Myocyte (in vitro differentiated cells): ENCODE measurements at places on chromosomes 12 and 14.

DNA sequence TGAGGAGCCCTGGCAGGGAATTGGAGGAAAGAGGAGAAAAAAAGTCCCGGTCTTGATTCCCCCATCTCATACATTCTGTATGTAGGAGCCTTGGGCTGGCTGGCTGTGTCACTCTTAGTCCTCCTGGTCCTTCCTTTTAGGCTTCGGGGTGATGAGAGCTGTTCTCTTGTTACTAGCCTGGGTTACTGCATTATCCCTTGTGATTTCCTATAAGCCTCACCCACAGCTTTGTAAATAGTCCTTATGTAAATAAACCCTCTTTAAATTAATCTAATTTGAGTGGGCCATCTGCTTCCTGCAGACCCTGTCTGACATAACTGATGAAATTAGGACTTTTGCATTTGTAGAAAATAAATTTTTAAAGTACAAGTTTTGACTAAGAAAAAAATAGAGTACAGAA lies 19.2 kb downstream of the DNM1L start:
- DNase-seq = no peak

- no peak for DNase-seq
Observed at GRCh38 chr14:21227981-21228380, 41.3 kb downstream of the HNRNPC start.

DNA sequence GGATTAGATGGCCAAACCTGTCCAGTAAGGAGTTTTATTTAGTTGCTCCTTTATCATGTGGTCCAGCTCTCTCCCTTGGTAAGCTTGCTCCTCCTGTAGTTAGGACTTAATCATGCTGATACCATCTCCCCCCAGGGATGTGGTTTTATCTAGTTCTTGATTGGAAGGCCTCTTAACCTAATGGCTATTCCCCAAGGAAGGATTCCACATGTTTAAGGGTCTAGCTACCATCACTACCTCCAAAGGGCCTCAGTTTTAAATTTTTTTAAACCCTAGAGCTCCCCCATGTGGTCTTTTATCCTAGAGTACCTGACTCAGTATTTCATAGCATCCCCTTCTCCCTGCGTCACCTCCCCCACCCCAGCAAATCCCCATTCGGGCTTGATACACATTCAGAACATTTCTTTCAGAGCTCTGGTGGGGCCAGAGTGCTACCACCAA lies 22.5 kb downstream of the MAP3K12 start:
- no peak for DNase-seq

- DNase-seq = no peak
Observed at GRCh38 chr12:64672925-64673409, 62.7 kb downstream of the RASSF3 start.

- DNase-seq = peak; percentile 37
Observed at GRCh38 chr14:32010604-32011125, 66.4 kb upstream of the ARHGAP5 start.

DNA sequence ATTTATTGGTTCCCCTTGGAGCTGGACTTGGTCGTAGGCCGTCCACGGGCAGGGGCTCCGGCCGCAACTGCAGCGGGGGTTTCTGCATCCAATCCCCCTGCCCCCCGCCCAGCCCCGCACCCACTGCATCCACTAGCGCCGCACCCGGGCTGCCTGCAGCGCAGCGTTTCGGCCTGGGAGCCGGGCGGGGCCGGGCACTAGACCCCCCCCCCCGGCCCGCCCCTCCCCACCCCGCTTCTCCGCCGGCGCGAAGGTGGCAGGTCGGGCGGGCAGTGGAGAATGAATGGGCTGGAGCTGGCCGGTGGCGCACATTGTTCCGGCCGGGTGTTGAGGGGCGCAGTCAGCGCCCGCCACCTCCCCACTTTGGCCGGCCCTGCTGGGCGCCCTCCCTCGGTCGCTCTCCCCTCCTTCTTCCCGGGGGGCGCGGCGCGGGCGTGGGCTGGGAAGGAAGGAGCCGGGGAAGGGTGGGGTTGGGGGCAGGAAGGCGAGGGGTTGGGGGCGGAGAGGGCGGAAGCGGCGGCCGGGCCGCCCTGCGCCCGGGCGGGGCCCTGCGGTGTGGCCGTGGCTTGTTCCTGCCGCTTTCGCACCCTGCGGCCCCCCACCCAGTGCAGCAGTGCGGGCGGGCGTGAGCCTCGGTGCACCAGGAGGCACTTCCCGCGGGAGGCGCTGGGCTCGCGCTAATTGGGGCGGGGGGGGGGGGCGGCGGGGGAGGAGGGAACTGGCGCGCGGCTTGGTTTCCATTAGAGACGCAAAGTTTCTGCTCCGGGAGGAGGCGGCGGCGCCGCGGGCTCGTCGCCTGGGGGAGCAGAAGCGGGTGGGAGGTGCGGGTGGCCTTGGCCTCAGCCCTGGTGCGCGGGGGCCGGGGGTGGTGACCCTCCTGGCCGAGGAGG lies 841 bp downstream of the CALM1 start:
- no peak for DNase-seq

DNA sequence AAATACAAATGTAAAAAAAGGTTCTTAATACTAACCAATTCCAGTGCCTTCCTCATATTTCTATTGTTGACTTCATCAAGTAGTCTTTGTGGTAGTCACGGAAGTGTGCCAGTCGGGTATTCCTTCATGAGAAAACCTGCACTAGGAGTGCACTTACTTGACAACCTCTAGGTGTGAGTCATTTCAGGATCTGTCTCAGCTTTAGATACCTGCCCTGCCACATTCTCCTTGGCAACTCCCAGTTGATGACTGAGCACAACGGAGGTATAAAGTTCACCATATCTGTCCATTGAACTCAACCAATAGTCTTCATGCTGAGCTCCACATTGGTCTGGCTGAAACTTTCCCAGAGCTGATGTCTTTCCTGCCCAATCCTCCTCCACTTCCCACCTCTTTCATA lies 215.7 kb downstream of the SYT10 start:
- no peak for DNase-seq

DNA sequence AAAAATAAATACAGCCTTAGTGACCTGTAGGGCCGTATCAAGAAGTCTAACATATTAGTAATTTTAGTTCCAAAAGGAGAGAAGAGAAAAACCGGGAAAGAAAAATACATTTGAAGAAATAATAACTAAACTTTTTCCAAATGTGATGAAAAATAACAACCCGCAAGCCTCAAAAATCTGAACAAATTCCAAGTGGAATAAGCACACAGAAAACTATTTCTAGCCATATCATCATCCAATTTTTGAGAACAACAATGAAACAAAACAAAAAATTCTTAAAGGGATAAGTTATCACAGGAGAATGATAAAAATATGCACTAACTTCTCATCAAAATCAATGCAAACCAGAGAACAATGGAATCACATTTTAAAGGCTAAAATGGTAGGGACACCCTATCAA lies 198.1 kb upstream of the PLXNC1 start:
- DNase-seq = peak; percentile 30

GRCh38 chr12:101539148-101539547 lies 55.6 kb upstream of the MYBPC1 start:
- no peak for DNase-seq

DNA sequence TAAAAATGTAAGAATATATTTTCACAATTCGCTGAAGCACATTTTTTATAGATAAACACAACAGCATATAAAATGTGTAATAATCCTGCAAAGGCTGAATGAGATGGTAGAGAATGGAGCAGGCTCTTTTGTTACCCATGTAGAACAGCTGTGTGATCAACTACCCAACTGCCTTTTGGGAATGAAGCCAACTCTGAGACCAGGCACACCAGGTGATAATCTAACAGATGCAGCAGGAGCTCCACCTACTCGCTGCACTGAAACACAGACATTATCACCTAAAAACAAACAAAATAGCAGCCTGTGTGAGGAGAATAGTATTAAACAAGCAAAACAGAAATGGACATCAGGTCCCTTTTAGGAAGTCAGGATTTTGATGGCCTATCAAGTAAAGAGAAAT lies 183.3 kb downstream of the CCDC59 start:
- no peak for DNase-seq

- DNase-seq = no peak
Observed at GRCh38 chr14:45028107-45028626, 55.7 kb upstream of the PRPF39 start.

DNA sequence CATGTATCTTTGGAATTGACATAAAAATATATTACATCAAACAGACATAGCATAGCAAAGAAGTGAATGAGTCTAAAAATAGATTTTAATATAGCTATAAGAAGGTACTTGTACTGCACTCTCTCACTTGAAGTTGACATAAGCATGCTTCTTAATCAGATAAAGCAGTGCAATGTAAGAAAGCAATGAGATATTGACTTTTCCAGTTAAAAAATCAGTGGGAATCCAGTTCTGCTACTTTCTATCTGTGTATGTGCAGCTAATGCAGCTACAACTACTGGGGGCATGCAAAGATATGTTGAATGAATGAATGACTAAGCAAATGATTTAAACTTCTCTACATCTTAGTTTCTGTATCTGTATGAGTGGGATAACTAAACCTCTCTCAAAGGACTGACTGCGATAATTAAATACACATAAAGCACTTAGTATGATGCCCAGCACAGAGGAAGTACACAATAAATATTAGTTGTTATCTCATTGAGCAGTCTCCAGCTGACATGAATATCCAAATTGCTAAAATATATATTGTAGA lies 10.3 kb downstream of the WASHC3 start:
- DNase-seq = no peak

DNA sequence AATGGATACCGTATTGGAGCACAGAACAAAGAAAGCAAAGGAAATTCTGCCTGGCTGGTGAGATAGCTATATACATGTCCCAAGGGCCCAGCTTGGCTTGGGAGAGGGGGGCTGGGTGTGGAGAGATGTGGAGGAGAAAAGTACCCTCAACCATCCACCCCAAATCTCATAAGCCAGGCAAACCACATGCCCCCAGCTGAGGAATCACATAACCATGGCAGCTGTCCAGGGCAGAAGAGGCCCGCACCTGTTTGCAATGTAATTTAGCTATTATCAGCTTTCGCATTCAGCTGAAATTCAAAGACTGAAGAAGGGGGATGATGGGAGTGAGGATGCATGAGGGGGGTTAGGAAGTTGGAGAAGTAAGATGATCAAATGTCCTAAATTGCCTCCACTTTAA lies 196.1 kb downstream of the TBX5 start:
- DNase-seq = peak; percentile 6

DNA sequence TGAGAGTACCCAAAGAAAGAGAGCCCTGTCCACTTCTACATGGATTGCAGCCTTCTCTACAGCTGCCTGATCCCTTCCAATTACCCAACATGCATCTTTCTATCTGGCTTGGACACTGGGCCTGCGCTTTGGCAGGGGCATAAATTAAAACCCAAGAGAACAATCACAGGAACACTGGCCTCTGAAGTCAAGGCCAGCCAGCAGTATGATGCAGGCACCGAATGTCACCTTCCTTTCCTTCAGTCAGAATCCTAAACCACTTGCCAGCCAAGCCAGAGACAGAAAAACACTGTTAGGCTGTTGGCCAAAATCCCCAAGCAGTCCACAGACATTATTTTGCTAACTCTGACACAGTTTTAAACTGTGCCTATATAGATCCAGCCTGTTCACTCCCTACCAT lies 113.7 kb downstream of the DUSP6 start:
- no peak for DNase-seq

- no peak for DNase-seq
Observed at GRCh38 chr14:79098324-79098723, 928.2 kb downstream of the NRXN3 start.

DNA sequence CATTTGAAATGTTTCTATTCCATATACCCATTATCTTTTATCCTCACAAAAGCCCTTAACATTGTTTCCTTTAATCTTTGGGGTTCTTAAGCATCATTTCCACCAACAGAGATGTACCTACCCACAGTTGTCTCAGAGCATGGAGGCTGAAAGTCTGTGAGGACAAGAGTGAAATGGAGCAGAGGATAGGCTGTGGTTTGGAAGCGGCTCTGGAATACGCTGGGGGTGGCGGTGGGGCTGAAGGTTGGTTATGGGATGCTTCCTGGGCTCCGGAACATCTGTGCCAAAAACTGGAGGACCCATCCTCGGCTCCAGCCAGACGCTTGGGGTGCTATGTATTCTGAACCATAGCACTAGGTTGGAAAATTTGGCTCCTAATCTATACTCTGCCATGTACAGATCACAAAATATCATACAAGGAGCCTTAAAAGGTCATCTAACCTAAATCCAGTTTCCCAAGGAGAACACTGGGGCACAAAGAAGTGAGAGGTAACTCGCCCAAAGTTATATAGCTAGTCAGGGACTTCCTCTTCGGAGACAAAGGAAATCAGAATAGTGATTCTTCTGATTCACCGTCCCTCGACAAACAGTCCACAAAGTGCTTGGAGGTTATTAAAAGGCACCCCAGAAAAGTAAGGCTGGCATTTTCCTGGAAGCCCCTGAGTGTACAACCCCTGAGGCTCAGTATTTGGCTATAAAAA lies 2.5 kb downstream of the PPP1R3E start:
- no peak for DNase-seq

GRCh38 chr12:125172231-125172850 lies 107.1 kb downstream of the AACS start:
- DNase-seq = no peak

GRCh38 chr12:110680032-110680431 lies 8.9 kb downstream of the HVCN1 start:
- no peak for DNase-seq

- no peak for DNase-seq
Observed at GRCh38 chr14:100446572-100446971, 123.4 kb downstream of the SLC25A47 start.

DNA sequence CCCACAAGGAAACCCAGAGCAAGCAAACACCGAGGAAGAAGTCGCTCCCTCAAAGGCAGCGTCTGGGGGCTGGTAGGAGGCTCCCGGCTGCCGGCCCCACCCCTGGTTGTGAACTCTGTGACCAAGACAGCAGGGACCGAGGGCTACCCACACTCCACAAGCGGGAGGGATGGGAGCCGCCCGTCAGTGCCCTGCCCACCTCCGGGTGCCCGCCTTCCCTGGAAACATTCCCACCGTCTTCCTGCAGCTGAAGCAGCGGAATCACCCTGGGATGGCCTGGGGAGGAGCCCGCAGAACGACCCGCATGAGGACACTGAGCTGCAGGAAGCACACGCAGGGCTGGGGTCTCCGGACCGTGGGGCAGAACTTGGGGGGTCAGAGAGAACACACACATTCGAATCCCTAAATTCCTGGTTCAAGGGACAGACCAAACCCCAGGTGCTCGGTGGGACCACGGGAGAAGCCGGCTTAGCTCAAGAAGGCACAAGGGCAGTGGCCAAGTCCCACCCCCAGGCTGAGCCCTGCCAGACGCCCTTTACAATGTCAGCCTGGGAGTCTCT lies 33.5 kb upstream of the C14orf180 start:
- DNase-seq = no peak

- DNase-seq = no peak
Observed at GRCh38 chr14:57560681-57561080, 67.0 kb upstream of the CCDC198 start.
